ENCODE measurements at places on chromosomes 7 and 10. TPM values are rescaled to one million over a fixed set of nuclear protein-coding genes. Genes with fewer than 3 reads are reported as not detected.

The ANKRD30A gene
- not detected for total RNA-seq

GRCh38 chr10:79034271-79034876, 34.4 kb upstream of the ZMIZ1 start:
- DNase-seq, result no peak

GRCh38 chr7:118511146-118511545, 286.6 kb downstream of the ANKRD7 start:
- no peak for DNase-seq

GRCh38 chr7:8258166-8258565, 3.8 kb downstream of the ICA1 start:
- DNase-seq, result no peak

DNA sequence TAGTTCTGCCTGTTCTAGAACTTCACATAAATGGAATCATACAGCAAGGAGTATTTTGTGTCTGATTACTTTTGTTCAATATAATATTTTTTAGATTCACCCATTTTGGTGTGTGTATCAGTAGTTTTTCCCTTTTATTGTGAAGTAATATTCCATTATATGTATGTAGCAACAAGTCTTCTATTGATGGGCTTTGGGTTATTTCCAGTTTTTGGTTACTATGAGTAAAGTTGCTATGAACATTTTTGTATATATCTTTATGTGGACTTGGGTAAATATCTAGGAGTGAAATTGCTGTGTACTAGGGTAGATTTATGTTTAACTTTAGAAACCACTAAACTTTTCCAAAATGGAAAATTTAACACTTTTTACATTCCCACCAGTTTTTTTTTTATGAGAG, 35.7 kb downstream of the ADK start:
- no peak for DNase-seq
